ENCODE measurements at places on chromosomes 16 and 17.

GRCh38 chr17:74807925-74808324 lies 31.8 kb upstream of the NAT9 start:
- no peak for DNase-seq

GRCh38 chr17:66063686-66064085 lies 128.2 kb downstream of the CEP112 start:
- DNase-seq = no peak

- DNase-seq = no peak
Observed at GRCh38 chr17:38509772-38510420, 81.6 kb downstream of the ARHGAP23 start.

DNA sequence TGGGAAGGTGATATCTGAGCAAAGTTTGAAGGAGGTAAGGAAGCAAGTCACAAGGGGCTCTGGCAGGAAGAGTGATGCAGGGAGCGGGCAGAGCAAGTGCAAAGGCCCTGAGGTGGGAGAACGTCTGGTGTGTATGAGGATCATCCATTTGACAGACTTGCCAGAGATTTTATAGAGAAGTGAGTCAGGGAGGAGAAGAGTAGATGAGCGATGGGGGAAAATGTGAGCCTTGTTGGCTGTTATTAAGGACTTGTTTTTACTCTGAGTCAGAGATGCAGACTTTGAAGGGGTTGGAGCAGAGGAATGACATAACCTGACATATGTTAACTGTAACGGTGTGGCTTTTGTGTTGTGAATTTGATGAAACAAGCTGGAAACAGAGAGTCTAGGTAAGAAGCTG lies 3.5 kb upstream of the CLEC10A start:
- DNase-seq = no peak

GRCh38 chr17:82909322-82909904 lies 69.6 kb upstream of the ZNF750 start:
- no peak for DNase-seq

- no peak for DNase-seq
Observed at GRCh38 chr17:49170216-49170615, 37.6 kb downstream of the B4GALNT2 start.

DNA sequence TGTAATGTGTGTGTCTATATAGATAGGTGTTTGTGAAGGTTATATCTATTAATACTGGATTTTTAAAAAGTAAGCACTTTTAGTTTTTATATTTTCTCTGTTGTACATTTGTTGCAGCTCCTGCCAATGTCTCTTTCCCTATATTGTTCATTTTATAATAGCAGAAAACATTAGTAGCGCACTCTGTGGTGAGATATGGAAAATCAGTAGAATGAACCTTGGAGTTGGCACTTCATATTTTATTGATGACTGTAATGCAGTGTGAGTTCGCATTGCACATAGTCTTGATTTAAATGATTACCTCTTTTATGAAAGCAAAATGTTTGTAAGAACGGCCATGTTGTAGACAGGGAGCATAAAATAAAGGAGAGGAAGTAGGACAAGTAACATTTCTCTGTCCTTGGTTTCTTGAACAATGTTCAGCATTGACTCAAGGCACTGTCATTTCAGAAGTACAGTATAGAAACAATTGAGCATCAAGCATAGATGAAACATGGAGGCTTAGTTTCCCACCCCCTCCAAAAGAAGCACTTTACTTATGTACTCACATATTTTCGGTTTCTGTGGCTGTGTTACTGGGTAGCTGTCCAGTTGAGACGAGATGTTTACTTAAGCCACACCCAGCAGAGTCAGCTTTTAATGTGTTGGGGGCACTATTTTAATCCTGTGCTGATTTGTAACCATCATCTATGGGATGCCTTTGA lies 74.0 kb downstream of the TANC2 start:
- DNase-seq = no peak

DNA sequence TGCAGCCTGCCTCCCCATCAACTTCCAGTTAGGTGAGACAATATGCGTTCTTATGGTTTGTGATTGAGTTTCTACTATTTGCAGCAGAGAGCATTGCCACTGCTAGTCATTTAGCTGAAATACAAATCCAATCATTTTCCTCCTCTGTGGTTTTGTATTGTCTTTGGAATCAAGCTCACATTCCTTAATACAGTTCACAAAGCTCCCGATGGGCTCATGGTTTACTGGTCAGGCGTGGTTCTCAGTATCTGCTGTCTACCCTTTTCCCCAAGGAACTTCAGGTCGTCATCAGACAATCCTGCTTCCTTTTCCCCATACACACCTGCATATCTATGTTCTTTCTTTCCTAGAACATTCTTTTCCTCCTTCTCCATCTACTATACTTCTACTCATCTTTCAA lies 69.6 kb upstream of the GAS7 start:
- DNase-seq = no peak

DNA sequence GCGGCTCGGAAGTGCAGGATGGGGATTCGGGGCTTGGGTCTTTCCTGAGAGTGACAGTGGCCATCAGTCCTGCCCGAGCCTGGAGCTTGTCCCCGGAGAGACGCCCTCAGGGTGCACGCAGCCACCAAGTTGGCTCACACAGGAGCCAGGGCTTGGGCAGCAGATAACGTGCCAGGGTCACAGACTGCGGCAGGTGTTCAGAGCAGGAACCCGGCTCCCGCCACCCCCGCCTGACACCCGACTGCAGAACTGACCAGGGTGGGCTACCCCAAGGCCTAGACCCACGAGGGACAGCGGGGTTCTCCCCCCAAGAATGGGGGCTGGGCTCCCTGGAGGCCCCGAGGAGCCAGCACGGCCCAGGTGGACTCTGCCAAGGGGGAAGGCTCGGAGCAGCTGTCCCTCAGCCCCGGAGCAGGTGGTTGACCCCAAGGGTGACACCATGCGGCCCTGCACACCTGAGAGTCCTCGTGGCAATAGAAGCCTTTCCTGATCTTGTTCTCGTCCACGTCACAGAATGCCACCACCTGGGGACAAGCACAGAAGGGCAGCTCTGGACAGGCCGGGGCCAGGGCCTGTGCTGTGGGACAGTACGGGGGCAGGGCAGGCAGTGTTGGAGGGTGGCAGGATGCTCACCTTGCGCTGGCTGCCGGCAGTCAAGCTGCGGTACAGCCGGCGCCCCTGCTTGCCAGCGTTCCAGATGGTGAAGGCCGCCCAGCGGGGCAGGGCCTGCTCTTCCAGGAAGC lies 117.1 kb upstream of the ZNF750 start:
- no peak for DNase-seq

All from NT2/D1 (cell line).